Stimulated activated CD4-positive, alpha-beta T cell treated with anti-CD3 and anti-CD28 coated beads, Interleukin-1b, Interleukin-23, amount 100 ng/mL, for 1 hour (primary cell): ENCODE measurements at places on chromosomes 2 and 18.

DNA sequence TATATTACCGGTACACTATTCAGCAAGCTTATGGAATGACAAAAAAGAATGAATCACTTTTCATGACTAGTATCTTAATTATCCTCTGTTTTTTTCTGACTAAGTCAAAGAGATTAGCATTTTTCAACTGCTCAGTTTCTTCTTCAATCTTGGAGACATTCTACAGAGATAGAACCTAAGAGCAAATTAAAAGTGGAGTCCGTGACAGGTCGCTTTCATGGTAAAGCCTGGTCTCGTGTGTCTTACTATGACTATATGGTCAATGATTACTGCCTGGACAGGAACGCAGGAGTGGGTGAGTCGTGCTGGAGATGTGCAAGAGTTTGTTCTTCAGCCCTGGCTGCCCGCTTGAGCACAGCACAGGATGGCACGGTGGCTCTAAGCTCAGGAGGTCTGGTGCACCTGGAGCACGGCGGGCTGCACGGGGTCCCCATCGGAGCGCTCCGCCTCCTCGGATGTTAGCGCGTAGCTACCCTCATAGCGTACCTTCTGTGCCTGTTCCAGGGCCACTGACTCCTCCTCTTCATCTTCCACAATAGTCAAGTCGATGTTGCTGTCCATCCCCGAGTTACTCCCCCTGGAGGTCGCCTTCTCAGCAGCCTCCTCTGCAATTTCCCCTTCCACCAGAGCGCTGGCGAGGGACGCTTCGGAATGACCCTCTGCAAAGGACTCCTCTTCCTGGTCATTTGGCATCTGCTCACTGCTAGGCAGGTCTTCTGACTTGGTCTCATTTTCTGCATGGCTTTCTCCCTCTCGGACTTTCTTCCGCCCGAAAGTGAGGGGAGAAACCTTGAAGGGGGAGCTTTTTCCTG lies 11.1 kb downstream of the CAVIN2 start:
- no peak for DNase-seq

DNA sequence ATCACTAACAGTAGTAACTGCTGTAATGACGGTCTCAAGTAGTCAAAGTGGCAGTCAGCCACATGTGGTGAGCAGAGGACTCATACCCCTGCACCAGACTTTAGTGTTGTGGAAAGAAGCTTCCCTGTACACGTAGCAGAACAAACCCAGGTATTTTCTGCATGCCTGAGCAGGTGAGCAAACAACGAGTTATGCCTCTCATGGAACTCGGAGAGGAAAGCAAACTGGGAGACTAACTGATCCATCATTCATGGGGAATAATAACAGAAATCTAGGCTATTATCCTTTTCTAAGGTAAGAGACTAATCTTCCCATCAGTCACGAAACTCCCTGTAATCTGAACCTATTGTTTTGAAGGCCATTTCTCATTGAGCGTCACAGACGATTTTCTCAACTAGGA lies 1495.2 kb upstream of the NXPH2 start:
- no peak for DNase-seq

DNA sequence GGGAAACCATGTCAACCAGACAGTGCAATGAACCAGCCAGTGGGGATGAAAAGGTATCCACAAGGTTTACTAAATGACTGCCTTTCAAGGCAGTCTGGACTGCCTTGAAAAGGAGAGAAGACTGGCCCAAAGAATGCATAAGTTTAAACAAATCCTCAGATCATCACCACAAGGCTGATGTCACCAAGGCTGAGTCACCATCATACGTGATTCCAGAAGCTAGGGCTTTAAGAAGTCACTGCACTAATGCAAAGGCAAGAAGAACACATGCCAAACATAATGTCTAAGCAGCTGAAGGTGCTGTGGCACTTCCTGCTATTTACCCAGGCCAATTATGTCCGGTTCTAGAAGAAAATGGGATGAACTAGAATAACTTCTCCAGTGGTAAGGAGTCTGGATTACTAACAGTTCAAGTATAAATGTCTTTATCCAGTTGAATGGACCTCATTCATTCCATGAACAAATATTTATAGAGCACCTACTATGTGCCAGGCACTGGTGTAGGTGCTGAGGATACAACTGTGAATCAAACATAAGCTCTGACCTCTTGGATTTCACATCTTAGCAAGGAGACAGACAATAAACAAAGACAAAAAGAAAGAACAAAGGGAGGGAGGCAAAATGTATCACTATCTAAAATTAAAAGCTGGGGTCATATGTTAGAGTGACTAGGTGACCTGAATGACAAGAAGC lies 37.6 kb upstream of the ONECUT2 start:
- DNase-seq, result no peak

- DNase-seq, result no peak
These were observed 782.7 kb upstream of the SOX11 start for GRCh38 chr2:4909346-4910009.

DNA sequence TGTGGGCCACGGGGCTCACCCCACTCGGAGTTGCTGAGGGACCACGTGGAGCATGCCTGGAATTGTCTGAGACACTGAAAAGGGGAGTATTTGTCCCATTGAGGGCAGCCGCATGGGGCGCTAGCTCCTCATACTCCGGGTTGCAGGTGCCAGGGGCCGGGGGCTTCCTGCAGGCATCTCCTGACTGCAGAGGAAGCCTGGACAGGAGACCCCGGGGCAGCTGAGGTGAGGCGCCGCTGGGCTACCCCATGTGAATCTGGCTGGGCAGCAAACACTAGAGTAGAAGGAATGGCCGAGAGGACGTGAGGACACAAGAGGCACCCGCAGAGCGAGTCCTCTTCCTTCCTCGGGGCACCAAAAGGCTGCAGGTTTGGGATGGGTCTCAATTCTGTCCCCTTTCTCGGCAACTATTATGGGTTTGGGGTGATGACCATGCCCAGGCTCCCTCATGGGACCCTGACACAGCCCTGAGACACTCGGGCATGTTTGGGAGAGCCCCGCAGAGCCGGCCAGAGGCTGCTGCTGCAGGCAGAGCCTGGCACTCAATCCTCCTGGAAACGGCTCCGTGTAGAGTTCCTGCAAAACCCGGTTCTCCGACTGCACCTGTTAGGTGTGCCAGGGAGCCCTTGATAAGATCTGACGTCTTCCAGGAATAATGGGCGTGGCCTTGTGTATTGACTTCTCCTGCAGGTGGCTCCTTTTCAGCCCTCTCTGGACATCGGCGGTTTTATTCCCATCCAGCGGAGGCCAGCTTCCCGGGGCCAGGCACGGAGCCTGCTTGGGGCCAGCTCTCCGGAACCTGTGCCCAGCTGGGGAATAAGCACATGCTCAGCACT lies 77.0 kb downstream of the CTIF start:
- DNase-seq, result no peak

DNA sequence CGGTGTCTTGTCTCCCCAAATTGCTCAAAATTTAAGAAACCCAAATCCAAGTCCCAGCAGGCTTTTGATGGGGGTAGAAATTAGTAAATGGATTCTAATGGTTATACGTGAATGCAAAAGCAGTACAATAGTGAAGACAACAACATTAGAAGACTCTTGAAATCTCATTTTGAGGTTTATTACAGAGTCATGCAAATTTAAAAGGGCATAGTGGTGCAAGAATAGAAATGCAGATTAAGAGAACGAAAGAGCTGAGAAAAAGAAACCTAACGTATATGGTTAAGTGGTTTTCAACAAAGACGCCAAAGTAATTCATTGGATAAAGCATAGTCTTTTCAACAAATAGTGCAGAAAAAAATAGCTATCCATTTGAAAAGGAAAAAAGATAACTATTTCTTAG lies 33.2 kb upstream of the CXXC1 start:
- DNase-seq, result no peak

DNA sequence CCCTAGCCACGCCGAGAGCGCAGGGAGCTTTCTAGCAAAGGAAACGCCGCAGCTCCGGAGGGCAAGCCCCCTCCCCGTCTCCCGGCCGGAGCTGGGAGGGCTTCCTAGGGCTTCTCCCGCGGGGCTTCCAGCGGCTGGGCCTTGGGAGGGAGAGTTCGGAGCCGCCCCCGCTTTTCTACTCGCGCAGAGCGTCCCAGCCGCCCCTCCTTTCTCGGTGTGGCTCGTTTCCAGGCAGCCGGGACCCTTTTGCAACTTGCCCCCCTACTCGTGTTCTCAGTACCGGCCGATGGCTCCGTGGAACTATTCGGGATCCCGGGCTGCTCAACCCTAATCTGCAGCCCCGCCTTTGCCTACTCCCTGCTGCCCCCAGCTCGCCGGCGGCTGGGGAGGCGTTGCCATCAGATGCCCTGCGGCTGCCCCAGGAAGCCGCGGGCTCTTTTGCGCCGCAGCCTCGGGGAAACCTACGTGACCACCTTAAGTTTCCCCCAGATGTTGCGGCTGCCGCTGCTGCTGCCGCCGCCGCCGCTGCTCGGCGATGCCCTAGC lies 1.5 kb upstream of the NR4A2 start:
- DNase-seq, result no peak

GRCh38 chr2:155372969-155373368 lies 674.5 kb downstream of the KCNJ3 start:
- no peak for DNase-seq

- DNase-seq, result no peak
These were observed 29.5 kb upstream of the DPP4 start for GRCh38 chr2:162103443-162104009.

DNA sequence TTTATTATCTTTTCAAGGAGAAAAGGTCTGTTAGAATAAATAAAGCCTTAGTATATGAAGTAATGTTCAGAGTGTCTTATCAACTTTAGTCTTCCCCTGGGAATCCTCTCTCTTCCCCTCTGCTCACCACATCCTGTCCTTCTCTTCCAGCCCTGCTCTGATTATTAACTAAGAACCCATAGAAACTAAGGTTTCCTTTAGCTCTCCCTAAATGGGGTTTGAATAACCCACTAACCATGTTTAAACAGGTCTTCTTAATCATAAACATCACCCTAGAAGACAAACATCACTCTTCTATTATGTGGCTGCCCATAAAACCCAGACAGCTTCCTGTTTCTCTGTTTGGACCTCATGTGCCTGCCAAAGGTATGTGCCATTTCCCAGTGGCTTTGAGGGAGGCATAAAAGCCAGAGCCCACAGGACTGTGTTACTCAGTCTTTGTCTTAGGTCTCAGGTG lies 50.1 kb downstream of the SLC14A1 start:
- no peak for DNase-seq

DNA sequence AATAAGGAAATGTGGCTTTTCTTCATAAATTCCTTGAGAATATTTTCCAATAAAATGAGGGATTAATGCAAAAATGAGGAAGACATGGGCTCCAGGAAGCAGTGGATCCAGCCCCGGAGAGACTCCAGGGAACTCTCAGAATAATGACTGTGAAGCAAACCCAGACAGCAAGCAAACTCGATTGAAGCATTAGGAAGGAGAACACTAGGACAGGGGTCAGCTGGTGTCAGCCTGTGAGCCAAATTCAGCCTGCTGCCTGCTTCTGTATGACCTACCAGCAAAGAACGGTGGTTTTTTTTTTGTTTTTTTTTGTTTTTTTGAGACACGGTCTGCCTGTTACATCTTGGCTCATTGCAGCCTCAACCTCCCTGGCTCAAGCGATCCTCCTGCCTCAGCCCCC lies 274.3 kb upstream of the FBXO11 start:
- DNase-seq, result no peak

DNA sequence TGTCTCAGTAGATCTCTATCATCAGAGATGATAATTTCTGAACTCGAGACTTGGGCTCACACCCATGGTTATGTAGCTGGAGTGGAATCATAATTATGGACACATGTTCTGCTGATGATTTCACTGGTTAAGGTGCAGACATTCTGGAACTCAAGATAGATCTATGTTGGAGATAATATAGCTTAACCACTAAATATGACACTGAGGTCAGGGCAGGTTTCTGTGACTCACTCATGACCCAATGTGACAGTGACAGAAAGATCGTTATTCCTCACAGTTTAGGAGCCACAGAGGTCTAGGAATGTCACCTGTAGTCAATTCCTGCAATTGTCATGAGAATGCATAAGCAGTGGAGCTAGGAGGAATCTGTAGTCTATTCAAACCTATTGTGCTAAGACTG lies 828.6 kb downstream of the TRIB2 start:
- DNase-seq, result no peak

GRCh38 chr2:168466834-168467565 lies 10.9 kb downstream of the CERS6 start:
- DNase-seq, result no peak

DNA sequence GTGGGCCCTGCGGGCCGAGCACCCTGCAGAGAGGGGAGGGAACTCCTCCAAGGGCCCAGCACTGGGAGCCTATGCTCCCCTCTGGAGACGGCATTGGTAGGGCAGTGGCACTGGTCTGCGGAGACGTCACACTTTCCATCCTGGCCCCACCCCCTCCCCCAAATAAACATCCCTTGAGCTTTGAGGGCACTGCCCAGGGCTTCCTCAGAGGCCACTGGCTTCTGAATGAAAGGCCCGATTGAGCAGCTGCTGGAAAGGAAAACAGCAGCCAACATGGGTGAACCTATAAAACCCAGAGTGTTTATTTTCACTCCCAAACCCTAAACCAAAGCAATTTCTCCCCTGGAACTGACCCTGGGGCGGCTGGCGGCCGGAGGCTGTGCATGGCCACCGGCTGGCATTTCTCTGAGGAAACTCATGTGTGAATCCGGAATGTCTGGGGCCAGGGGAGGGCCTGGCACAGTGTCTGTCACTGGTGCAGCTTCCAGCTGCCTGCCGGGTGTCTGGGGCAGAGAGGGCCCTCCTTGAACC lies 138.9 kb downstream of the DYSF start:
- no peak for DNase-seq

GRCh38 chr18:51654488-51655326 lies 457.2 kb upstream of the MEX3C start:
- DNase-seq, result no peak

- DNase-seq, result no peak
These were observed 36.3 kb downstream of the SLC35F5 start for GRCh38 chr2:113720167-113720566.
